Foreskin fibroblast (primary cell): ENCODE measurements at places on chromosomes 1 and 21.

GRCh38 chr21:28579986-28580550, 412.6 kb downstream of the LTN1 start:
- DNase-seq: no peak

DNA sequence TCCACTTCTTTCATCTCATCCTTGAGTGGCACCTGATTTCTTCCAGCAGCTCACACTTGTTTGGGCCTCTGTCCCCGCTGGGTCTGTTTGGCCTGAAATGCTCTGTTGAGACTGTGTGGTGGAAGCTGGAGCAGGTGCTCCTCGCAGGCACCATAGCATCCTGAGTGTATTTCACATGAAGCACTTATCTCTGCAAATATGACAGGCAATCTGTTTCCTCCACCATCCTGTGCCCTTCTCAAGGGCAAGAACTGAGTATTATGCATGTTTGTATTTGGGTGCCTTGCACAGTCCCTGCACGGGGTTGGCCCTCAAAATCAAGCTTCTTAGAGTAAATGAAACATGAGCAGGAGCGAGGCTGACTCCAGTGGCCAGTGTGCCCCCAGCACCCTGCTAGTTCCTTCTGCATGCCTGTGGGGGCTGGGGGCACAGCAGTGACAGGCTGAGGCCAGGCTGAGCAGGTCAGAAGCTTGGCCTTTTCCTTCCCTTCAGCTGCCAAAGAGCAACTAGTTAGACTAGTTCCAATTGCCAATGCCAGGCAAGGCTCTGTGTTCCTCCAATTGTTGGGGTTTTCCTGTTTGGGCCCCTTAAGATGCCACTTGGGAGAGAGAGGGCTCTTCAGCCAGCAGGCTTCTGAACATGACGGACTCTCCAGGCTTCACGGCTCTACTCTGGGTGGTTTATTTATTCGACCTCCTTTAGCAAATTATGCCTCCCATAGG, 129.6 kb upstream of the ATP1A1 start:
- DNase-seq: no peak

DNA sequence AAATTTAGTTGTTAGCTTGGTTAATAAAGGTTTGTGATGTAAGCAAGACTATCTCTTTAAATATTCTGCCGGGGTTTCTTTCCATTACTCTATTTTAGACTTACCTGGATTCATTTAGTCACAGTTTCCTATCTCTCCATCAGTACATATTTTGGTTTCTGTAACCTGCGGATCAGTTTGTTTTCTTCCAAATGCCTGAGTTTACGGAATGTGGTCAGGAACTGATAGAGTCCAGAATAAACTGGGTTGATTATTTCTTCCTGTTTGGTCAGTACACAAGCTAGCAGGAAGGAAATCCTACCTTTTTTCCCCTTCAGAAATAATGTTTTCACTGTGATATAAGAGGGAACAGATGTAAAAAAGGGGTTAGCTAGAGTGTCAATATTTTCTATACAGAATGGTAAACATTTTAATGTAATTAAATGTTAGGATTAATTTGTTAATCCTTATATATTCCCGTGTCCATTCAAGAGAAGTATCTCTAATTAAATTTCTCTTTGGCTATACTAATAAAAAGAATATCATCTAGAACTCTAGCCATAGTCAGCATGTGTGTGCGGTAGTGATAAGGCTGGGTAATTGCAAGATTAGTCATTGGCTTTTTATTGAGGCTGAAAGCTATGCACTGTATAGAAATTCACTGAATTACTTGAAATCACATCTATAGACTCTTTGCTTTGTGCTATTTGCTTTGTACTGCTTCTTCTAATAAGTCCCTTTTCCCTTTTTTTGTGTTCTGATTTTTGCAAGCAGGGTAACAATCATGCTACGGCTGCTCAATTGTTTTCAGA, 144.7 kb upstream of the ADGRL4 start:
- peak; percentile 15 for DNase-seq

- no peak for DNase-seq
Measured at GRCh38 chr1:194281376-194281775, 1095.0 kb upstream of the B3GALT2 start.

- DNase-seq: no peak
Measured at GRCh38 chr1:44263568-44264450, 50.5 kb downstream of the DMAP1 start.

DNA sequence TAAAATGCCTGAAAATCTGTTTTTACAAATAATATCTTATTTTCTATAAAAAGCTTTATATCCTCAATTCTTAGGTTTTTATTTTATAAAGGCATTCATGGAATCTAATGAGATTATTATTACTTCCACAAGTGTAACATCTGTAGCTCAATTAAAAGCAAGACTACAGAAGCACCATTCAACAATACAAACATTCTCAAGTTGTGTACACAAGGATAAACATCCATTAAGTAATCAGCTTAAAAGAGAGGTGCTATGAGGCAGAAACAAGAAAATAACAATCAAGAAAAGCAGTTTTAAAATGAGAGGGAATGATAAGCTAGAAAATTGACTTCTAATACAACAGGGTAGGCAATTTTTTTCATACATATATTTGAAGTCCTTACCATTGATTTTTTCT, 326.1 kb downstream of the MRPL39 start:
- no peak for DNase-seq

DNA sequence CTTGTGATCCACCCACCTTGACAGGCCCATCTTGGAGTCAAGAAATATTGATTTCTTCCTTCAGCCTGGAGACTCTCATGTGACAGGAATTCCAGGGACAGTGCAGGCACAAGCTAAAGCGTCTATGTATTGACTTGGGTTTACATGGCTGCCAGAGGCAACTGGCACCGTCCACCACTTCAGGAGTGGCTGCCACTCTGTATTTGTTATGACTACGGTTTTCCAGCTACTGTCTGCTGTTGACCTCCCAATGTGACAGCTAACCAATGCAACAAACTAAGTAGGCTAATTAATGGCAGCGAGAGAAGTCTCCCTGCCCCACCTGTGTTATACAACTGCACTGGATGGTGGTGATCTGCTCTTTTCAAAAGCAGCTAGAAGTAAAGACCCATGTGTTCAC, 56.9 kb downstream of the CD58 start:
- no peak for DNase-seq

DNA sequence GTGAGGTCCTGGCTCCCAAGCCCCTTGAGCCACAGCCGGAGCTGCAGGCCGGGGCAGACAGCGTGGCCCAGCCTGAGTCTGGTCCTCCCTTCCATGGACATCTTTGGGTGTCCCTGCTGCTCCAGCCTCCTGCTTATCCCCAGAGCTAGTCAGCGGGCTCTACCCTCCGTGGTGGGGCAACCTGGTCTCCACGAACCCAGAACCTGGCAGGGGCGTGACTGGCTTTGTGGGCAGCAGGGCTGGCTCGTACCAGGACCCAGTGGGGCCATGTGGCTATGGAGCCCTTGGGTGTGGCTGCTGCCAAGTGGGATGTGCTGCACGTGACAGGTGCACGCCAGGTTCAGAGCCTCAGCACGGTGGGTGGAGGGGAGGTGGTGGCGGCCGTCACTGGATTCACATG, 18.3 kb downstream of the CFAP410 start:
- no peak for DNase-seq

GRCh38 chr1:170097449-170097948, 23.0 kb upstream of the KIFAP3 start:
- no peak for DNase-seq

- DNase-seq: peak; percentile 3
Measured at GRCh38 chr1:163974120-163974519, 584.9 kb upstream of the PBX1 start.

DNA sequence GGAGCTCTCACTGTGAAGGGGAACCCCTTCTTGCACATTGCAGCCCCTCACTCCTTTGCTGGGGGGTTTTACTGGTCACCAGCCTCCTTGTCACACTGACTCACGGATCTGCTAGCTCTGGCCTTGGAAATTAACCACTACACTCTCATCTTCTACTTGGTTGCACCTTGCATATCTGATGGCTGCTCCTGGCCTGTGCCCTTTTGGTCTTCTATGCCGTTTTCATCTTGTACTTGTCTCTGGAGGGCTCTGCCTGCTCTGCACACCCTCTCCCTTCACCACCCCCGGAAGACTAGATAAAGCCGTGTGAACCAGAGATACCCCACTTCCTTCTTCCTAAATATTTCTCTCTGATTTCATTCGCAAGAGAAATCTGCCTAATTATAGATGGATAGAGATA, 44.6 kb downstream of the CD247 start:
- DNase-seq: no peak

GRCh38 chr1:165075725-165076370, 280.7 kb downstream of the LMX1A start:
- no peak for DNase-seq

DNA sequence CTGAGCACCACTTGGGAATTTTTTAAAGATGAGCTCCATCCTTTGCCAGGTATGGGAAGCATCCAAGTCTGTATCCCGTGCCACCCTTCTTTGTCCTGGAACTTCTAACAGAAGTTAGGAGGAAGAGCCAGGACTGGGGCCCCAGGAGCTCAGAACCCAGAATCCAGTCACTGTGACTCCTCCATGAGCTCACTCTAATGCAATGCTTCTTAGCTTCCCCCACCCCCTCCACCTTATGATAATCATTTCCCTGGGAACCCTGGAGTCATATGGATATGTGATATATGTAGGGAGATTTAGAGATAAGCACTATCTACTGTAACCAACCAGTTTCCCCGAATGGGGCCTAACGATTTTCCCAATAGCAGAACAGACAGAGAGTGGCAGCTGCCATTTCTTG, 758 bp upstream of the SPRR5 start:
- no peak for DNase-seq

DNA sequence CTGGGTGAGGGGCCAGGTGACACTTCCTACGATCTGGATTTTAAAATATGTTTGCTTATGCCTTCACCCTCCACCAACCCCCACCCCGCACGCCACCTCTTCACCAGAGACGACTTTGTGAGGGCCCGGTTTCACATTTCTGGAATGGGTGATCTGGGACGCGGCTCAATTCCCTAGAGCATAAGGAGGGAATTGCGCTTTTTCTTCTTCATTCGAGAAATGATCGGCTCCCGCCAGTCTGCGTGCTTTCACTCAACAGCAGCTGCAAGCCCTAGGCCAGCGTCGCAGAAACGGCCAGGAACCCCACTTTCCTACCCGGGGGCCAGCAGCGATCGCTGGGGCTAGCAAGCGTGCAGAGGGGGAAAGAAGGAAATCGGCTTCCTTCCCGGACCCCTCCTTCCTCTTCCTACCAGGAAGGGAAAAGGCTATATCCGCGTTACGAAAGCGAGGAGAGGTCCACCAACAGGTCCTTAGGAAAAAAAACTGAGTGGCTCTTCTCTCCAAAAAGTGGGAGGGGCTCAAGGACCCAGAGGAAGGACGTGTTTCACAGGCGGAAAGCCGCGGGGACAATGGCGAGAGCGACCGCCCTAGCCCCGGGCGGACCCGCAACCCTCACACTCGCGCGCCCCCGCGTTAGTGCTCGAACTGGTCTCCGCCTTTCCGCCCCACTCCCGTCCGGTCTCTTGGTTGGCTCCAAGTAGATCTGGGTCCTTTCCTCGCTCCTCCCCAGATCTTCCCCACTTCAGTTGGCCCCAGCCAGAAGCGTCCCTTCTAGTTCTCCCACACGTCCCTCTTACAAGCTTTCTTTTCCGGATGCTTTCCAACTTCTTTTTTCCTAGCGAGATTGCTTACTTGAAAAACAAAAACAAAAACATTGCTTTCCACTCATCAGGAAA, 1.1 kb upstream of the ADAMTS1 start:
- DNase-seq: peak; percentile 95

GRCh38 chr1:226690460-226690982, 48.6 kb downstream of the ITPKB start:
- DNase-seq: no peak

DNA sequence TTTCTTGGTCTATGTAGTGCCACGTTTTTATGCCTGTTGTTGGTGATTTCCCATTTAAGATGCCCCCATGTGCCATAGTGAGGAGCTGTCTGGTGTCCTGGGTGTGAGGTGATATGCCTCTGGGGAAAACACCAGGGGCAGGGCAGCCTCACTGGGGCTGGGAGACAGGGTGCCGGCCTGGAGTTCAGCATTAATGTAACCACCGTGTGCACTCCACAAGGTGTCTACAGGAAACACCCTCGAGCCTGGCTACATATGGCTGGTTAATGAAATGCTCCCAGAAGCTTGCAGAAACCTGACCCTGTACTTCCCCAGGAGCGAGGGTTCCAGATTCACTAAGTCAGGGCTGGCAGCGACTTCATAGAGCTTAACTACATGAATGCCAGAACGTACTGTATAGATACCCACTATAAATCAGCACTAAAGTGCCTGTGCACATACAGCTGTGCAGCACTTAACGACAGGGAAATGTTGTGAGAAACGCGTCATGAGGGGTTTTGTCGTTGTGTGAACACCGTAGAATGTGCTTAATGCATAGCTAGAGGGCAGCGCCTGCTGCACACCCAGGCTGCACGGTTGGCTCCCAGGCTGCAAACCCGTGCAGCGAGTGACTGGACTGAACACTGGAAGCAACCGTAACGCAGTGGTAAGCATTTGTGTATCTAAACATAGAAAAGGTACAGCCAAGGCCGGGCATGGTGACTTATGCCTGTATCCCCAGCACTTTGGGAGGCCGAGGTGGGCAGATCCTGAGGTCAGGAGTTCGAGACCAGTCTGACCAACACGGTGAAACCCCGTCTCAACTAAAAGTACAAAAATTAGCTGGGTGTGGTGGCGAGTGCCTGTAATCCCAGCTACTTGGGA, 10.4 kb downstream of the TFF2 start:
- DNase-seq: no peak

DNA sequence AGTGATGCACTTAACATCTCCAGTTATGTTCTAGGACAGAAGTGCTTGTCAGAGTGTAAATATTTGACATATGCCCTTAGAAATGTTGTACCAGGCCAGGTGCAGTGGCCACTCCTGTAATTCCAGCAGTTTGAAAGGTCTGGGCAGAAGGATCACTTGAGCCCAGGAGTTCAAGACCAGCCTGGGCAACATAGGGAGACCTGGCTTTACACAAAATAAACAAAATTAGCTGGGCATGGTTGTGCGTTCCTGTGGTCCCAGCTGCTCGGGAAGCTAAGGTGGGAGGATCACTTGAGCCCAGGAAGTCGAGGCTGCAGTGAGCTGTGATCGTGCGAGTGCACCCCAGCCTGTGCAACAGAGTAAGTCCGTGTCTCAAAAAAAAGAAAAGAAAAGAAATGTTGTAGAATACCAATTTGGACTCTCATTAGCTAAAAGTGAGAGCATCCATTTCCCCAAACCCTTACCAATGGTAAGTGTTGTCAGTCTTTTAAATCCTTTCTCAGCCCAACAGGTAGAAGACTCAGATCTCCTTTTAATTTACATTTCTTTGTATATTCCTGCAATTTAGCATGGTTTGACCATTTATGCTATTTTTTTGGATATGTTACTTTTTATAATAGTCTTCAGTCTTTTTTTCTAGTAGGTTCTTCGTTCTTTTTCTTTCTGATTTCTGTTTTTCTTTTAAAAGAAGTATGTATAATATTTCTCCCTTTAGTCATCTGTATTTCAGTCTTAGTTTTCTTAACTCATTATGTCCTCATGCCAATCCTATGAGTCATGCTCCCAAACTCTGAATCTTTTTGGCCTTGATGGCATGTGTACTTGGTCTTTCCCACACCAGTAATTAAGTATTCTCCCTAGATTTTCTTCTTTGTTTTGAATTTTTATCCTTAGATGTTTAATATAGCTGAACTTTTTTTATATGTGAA, 74.4 kb downstream of the CAMTA1 start:
- DNase-seq: peak; percentile 94

GRCh38 chr1:71823708-71824305, 458.5 kb downstream of the NEGR1 start:
- no peak for DNase-seq
